ENCODE measurements at places on chromosomes 3 and 15.

DNA sequence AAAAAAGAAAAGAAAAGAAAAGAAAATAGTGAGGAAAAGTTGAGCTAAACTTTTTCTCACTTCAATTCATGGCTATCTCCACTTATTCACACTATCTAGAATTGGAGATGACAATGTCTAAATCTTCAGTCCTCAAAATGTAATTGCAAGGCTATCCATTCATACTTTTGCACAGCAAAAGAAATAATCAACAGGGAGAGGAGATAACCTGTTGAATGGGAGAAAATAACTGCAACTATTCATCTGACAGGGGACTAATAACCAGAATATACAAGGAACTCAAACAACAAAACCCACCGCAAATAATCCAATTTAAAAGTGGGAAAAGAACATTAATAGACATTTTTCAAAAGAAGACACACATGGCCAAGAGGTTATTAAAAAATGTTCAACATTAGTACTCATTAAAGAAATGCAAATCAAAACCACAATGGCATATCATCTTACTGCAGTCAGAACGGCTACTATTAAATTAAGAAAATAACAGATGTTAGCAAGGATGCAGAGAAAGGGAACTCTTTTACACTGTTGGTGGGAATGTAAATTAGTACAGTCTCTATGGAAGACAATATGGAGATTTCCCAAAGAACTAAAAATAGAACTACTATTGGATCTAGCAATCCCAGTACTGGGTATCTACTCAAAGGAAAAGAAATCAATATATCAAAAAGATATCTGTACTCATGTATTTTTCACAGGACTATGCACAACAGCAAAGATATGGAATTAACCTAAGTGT is 73.5 kb upstream of the PPIB start:
- DNase-seq = no peak

DNA sequence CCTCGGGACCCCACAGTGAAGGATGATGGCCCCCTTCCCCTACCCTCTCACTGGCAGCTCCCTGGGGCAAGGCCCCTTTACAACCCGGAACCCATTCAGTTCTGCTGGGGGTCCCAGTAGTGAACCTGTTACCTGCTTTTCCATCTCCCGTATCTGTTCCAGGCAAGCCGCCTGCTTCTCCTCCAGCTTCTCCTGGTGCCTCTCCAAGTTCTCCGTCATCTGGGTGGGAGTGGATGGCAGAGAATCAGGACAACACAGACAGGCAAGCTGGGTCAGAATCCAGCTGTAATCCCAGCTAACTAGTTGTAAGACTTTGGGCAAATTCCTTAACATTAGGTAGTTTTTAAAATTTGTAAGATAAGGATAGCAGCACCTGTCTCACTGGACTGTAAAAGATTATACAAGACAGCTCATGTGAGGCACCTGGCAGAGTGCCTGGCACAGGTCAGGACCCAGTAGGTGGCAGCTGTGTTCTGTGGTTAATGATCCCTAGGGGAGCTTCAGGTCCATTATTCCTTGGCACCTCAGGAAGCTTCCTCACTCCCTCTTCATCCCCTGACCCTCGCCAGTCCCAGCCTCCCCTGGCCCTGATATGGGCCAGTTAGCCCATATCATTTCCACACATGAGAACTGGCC is 6.4 kb upstream of the ANKRD63 start:
- DNase-seq = no peak

GRCh38 chr3:39126532-39127071 is 19.1 kb downstream of the TTC21A start:
- no peak for DNase-seq

- DNase-seq = no peak
Observed at GRCh38 chr3:188365184-188365583, 211.2 kb downstream of the LPP start.

GRCh38 chr3:127450331-127450730 is 140.2 kb downstream of the TPRA1 start:
- DNase-seq = no peak

DNA sequence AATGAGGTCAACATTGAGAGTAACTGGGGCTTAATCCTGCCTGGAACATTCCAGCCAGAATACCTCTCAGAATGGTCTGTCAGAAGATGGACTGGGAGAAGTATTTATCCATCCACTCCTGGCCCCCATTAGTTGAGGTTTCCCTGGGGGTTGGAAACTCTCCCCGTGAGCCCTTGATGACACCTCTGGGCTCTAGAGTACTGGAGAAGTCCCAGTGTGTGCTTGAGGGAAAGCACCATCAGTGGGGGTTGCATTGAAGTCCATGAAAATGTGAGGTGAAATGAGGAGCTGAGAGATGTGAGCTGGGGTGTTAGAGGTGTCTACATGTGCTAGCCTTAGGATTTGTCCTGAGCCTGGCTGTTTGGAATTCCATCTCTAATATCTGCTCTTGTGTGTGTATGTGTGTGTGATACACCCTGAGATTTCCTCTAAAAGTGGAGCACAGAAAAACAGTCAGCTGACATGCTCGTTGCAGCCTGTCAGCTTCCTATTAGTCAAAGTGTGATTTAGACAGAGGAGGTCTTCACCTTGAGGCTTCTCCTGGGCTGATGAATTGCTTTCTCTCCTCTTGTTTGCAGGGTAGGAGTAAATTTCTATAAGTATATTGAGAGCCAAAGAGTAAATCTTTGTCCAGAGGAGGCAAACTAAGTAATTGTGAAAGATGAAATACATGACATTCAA is 67.6 kb downstream of the NR1D2 start:
- no peak for DNase-seq

DNA sequence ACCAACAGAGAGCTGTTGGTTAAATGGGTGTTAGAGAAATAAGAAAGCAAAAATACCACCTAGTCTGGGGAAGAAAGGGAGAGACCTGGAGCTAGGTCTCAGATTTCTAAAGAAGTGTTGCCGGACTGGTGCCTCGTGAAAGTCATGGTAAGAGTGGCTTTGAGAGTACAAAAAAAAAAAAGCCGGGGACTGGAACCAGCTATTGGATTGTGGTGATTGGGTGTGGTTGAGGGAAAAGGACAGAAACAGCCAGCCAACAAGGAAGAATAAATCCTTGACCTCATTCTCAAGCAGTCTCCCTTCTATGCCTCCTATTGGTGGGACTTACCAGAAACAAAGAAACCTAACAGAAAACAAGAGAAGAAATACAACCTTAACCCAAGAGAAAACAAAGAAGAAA is 346.4 kb upstream of the KCNMB2 start:
- DNase-seq = no peak

GRCh38 chr15:37080261-37080921 is 20.0 kb downstream of the MEIS2 start:
- no peak for DNase-seq

- no peak for DNase-seq
Observed at GRCh38 chr15:39181940-39182339, 398.9 kb upstream of the THBS1 start.

DNA sequence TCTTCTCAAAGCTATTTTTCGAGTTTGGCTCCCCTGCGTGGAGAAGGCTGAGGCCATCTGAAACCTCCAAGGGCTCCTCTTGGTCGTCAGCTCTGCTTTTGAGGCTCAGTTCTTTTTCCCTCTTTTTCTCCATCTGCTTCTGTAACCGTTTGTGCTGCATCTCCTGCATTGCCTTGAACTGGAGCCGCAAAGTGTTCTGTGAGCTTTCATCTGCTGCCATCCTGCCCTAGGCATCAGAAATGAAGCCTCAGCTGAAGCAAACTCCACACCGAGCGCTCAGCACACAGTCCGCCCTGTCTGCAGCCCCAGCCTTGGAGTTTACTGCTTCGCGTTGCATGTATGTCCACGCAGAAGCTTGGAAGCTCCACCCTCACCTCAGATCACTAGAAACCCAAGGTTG is 14.9 kb downstream of the CCDC13 start:
- DNase-seq = no peak

GRCh38 chr3:38006031-38006430 is 15.4 kb downstream of the VILL start:
- no peak for DNase-seq

DNA sequence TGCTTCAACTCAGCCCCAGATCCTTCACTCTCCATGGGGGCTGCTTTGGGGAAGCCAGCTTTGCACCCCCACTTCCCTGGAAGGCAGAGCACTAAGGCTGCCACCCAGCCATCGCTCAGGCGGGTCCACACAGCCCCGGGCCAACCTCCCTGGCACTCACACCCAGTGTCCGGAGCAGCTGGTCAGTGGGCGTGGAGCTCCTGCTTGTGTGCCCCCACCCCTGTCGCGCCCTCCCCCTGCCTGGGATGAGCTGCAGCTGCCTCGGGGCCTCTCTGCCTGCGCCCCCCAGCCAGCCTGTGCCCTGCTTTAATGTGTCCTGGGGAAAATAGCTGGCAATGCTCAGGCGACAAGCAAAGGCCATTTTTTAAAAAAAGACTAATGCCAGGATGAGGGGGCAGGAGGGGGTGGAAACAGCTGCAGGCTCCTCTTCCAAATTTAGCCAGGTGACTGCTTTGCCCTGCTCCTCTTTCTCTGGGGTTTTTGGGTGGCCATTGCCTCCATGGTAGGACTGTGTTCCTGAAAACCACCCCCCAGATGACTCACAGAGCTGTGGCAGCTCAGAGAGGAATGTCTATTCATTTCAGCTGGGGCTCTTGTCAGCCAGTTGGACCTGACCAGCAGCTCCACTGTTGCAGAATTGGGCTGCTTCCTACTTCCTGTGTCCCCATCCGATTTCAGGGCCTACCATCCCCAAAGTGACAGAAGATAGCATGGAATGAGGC is 65.0 kb downstream of the CEMIP start:
- no peak for DNase-seq

GRCh38 chr3:71269906-71270305 is 313.6 kb downstream of the FOXP1 start:
- no peak for DNase-seq

DNA sequence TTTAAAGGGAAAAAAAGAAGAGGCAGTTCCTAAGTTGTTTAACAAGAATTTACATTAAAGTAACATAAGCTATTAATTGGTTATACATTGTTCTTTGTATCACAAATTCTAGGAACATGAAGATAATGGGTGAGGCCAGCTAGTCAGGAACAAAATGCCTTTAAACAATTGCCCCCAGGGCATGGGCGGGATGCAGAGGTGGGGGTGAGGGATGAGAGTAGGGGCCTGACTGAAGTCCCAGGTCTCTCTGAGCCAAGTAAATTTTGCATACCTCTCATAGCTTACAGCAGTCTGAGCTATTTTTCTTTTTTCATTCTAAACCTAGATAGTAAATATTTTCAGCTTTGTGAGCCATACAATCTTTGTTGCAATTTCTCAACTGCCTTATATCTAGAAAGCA is 77.8 kb upstream of the RNU6-1 start:
- no peak for DNase-seq

GRCh38 chr3:99128235-99128634 is 226.7 kb upstream of the DCBLD2 start:
- DNase-seq = no peak

- DNase-seq = no peak
Observed at GRCh38 chr3:46947546-46947901, 29.0 kb downstream of the CCDC12 start.

DNA sequence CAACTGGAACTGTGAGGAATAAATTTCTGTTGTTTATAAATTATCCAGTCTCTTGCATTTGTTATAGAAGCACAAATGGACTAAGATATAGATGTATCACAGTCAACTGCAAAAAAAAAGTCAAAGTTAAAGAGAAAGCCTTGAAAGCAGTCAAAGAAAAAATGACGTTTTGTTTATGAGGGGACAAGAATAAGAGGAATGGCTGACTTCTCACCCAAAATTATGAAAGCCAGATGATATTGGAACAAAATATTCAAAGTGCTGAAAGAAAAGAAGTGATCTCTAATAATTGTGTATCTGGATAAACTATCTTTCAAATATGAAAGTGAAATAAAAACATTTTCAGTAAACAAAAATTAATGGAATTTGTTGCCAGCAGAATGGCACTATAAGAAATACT is 171.8 kb upstream of the IGF1R start:
- no peak for DNase-seq

DNA sequence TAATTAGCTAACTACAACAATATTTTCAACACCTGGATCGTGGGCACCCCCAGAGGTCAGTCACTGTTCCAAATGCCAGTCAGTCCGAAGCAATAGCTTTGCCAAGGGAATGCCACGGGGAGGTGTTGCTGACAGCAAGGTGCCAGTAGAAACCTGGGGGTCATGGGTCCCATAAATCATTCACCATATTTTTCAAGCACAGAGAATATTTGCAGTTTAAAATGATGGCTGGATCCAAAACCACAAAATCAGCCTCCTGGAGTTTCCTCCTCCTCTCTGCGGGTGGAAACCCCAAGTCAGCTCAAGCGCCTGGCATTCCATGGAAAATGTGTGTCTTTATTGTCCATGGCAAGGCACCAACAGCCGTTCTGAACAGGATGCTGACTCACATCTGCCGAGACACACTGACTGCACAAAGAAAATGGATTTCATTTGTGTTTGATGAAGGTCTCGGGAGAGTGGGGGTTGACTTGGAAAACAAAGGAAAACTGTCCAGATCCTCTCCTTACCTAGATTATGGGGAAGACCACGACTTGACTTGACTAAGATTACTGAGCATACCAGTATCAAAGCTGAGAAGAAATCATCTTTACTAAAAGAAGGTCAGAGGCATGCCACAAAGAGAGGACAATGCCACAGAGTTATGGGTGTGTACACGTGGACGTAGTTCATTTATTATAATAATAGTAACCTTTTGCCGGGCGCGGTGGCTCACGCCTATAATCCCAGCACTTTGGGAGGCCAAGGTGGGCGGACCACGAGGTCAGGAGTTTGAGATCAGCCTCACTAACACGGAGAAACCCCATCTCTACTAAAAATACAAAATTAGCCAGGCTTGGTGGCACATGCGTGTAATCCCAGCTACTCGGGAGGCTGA is 26.4 kb downstream of the ANXA2 start:
- DNase-seq = no peak

- DNase-seq = no peak
Observed at GRCh38 chr15:86912661-86913060, 833.0 kb downstream of the AGBL1 start.

GRCh38 chr3:156445117-156446090 is 109.5 kb downstream of the SSR3 start:
- DNase-seq = no peak

DNA sequence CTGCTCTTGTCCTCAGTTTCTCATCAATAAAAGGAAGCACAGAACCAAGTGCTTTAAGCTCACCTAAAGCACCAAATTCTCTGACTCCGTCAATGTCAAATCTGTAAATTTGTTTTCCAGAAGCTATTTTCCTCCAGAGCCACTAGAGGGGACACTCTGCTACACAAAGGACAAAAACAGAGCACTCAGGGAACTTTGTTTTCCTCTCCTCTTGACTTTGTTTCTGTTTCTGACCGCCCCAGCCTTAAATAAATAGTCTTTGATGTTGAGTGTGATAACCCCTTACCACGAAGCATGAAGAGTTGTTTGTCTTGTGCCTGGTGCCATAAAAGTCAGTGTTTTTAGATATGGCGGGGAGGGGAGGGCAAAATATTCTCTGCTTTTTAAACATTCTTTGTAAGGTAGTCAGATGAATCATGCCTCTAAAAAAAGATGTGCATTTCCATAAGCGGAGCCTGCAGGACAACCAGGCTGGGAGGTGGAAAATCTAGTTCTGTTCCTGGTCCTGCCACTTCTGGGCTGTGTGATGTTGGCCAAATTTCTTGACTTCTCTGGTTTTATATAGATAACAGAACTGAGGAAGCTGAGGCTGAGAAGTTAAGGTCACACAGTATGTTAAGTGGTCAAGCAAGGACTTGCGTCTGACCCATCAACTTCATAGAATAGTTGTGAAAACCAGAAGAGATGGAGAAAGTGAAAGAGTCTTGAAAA is 7.3 kb upstream of the ZBTB38 start:
- DNase-seq = no peak
